ENCODE measurements at places on chromosomes 16 and 17.

DNA sequence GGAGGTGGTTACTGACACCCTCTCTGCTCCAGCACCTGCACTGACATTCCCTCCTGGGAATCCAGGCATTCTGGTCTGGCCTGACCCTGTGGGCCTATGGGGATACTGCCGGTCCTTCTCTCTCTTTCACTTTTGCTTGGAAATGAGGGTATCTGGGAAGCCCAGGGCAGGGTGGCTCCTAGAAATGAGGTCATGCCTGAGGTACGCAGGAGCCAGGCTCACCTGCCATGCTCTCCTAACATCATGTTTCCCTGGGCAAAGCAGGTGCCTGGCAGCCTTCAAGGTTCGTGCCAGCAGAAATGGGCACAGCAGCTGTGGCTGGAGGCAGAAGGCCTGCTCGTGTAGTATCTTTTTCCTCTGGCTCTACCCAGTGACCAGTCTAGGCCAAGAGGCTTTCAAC lies 3.3 kb downstream of the ITGA3 start:
- DNase-seq: no peak

- peak; percentile 28 for DNase-seq
These were observed 2.1 kb downstream of the ACE start for GRCh38 chr17:63478814-63479494.

DNA sequence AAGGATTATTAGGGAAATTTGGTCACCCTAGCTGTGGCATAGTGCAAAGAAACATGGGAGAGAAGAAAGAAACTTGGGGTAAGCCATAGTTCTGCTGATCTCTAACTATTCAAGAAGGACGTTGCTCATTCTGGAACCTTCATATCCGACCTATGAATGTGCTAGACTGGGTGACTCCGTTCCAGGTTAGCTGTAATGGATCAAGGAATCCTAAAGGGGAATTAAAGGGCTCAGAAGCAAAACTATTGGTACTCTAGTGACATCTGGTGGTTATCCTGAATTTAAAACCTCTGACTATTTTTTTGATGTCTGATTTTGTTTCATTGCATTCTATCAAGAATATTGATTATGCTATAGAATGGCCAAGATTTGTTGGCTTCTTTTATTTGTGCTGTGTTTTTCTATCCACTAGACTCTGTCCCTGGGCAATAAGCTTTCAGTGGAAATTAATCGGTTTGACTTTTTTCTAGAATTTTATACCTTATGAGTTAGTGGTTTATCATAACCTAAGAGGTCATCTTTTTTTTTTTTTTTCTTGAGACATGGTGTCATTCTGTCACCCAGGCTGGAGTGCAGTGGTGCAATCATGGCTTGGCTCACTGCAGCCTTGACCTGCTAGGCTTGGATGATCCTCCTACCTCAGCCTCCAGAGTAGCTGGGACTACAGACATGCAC lies 19.5 kb downstream of the PCTP start:
- peak; percentile 33 for DNase-seq

GRCh38 chr16:69219279-69219678 lies 32.3 kb downstream of the SNTB2 start:
- no peak for DNase-seq

DNA sequence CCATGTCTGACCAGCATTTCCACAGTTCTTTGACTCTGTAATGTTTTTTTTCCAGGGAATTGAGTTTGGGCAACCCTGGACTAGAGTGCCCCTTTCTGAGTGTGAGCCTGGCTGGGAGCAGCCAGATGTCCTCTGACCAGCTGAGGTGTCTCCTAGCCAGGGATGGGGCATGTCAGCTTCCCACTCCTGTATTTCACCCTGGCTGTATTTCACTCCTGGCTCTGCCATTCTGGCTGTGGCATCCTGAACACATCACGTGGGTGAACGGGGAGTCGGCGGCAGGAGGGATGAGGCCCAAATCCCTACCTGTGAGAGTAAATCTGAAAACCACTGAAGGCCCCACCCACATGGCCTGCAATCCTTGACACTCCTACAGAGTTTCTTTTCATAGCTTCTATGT lies 31.3 kb downstream of the KDM8 start:
- DNase-seq: no peak

GRCh38 chr17:56832446-56832845 lies 1.3 kb downstream of the C17orf67 start:
- DNase-seq: no peak

DNA sequence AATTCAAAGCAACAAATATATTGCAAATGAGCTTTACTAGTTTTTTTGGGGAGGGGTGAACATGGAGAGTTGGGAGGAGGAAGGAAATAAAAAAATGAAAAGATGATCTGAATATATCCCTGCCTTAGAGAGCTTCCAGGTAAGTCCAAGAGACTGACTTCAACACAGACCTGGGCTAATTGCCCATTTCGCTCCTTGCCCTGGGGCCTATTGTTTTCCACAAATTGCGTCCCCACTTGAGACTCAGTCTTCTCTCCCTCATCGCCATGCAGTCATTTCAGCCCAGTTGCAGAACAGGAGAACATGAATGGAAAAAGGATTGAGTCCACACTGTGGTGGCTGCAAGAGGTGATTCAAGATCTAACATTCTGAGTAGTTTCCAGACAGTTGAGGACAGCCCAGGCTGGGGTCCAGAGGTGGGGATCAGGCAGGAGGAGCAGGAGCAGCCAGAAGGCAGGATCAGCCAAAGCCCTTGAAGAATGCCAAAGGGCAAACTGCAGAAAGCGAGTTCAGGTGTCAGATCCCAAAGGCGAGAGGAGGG lies 21.6 kb upstream of the TOB1 start:
- no peak for DNase-seq

DNA sequence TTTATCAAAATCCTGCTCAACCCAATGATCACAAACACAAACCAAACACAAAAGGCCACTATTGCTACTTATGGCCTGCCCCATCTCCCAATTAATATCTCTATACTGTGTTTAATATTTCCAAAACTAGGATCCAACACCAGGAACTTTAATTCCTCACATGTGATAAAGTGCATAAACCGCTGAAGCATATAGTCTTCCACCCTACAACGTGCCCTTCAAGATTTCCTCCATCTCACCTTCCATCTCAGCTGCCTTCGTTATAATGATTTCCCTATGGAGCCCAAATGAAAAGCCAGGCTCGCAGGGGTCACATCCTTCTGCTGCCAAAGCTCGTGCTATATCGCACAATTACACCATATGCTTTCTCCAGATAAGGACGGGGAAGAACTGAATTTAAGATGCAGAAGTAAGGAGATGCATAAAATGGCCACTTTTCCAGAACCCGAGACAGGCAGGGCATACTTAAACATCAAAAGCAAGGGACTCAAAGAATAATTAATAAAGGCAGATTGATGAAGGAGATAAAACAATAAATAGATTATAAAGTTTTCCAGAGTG lies 1.8 kb downstream of the MYH10 start:
- DNase-seq: peak; percentile 38

GRCh38 chr16:14668556-14669223 lies 25.4 kb downstream of the PLA2G10 start:
- no peak for DNase-seq

DNA sequence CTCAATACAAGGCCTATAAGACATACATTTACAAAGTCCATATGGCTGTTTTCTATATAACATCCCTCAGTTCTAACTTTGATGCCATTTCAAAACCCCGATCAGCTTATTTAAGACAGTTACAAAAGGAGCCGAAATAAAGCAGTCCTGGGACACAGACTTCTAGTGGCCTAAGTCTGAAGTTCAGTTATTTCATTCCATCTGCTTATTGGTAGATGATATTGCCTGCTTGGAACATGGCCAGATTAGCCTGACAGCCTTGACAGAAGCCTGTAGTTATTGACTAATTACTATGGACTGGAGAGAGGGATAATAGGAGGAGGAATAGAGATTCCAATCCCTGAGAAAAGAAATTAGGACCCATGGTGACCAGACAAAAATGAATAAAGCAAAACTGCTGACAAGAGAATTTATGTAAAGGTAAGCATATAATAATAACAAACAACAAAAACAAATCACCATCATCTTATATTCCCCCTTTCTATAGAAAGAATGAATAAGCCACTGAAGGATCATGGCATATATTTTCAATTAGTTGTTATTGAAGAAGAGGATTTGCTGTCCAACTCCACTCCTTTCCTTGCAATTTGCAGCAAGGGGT lies 206.3 kb upstream of the TOM1L1 start:
- peak; percentile 62 for DNase-seq

DNA sequence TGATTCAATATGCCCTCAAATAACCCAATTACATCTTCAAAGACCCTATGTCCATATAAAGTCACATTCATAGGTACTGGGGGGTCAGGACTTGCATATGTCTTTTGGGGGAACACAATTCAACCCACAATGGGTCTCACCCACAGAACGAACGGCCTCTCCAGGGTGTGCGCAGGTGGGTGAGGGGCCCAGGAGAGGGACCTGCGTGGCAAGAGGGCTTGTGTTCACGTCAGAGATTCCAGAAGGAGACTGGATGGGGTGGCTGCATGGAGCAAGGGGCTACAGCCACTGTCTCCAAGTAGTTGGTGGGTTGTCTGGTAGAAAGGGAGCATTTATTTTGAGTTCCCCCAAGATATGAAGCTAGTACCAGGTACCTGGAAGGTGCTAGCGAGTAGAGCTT lies 212.2 kb downstream of the SEC14L1 start:
- no peak for DNase-seq

- DNase-seq: no peak
These were observed 361.8 kb upstream of the CDH5 start for GRCh38 chr16:66004699-66005098.

GRCh38 chr17:70336411-70336810 lies 167.1 kb downstream of the KCNJ2 start:
- no peak for DNase-seq

- DNase-seq: no peak
These were observed 144.4 kb downstream of the SKAP1 start for GRCh38 chr17:48285614-48286013.

DNA sequence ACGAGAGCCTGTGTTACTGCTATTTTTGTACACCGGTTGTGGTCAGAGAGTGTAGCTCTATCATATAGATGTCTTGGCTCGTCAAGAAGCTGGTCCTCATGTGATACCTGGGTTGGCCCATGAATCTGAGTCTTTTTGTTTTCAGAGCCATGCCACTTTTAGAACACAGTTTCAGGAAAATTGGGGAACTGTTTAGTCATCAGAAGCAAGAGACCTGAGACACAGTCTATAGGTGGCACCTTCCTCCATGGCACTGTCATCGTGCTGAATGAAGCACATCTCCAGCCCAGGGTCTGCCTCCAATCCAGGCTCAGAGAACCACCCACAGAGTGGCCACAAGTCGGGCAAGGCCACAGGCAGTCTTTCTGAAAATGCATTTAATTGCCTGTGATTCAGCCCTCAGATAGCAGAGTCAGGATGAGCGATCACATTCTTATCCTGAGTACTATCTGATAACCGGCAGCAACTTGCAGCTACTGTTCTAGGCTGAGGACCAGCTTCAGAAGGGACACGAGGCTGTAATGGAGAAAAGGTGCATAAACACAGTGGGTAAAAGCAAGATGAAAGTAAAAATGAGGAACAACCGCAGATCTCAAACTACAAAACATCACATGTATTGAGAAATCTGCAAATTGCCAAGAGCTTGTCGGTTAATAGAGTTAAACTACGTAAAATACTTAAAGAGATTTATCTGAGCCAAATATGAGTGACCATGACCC lies 14.2 kb upstream of the HAPSTR1 start:
- no peak for DNase-seq

GRCh38 chr17:14813649-14814370 lies 451.3 kb downstream of the PMP22 start:
- peak; percentile 1 for DNase-seq

DNA sequence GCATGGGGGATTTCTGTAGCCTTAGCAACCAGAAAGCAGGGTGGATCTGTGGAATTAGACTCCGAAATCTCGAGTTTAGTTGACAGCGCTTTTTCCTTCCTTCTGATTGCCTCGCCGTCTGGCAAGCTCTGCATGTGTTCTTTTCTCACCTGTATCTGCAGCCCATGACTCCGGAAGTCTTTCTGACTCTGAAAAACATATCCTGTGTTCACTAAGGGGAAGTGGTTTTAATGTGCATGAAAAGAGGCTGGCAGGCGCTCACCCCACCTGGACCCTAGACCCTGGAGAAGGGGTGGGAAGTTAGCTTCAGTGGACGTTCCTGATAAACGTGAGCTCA lies 158.5 kb downstream of the RPTOR start:
- DNase-seq: no peak

DNA sequence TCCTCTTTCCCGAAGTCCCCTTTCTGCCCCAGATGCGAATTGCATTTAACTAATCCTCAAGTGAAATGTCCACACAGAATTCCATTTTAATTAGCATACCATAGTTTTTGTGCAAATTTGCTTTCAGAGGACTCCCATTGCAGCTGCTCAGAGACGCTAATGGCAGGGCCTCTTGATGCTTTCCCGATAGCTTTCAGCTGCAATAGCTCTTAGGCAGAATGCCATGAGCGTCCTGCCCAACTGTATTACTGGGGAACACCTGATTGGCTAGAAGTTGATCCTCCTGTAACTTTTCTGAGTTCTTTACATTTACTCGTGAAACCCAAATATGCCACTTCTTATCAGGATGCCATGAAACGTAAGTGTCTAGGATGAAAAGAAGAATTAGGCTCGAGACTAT lies 203.0 kb downstream of the UTP18 start:
- DNase-seq: no peak

GRCh38 chr17:39404542-39405378 lies 3.3 kb upstream of the FBXL20 start:
- DNase-seq: no peak

GRCh38 chr16:55506083-55506482 lies 2.8 kb upstream of the LPCAT2 start:
- no peak for DNase-seq

DNA sequence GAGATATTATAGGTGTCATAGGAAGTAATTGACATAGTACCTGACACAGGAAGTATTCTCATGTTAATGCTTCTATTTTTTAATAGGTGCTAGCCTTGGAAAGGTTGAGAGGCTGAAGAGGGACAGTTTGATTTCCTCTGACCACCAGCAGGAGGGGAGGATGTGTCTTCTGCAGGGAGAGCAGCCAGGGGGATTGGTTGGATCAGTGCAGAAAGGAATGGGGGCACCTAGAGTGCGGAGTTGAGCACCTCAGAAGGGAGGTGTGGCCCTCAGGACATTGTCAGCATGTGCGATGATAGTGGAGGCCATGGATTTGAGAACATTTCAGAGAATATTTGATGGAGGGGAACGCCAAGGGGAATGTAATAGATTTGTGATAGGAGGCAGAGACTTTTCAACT lies 23.4 kb downstream of the HAPSTR1 start:
- DNase-seq: no peak

DNA sequence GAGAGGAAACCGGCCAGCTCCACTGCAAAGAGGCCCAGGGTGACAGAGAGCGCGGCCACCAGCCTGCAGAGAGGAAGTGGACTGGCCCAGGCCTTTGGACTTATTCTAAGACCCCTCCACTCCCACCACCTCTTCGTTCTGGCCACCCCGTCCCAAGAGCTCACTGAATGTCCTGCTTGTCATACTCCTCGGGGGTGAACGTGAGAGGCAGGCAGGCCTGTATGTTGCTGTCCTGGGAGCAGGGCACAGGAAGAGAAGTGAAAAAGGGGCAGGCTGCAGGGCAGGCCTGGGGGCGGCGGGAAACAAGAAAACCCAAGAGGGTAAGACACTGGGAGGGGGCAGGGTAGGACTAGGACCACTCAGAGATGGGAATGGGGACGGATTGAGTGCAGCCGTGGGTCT lies 384 bp downstream of the TMEM107 start:
- no peak for DNase-seq

- no peak for DNase-seq
These were observed 33.4 kb downstream of the ARHGAP23 start for GRCh38 chr17:38461683-38462082.

All from NCI-H1105 treated with DMSO at 0.1 percent for 48 hours (cell line).